ENCODE measurements at places on chromosomes 3 and 15.
A peak's percentile ranks its signal among the peaks of the same experiment; 100 is the strongest.

- DNase-seq = no peak
Observed at GRCh38 chr3:192011137-192011536, 550.2 kb downstream of the PYDC2 start.

GRCh38 chr3:40961104-40961857 lies 238.0 kb upstream of the CTNNB1 start:
- DNase-seq = no peak

DNA sequence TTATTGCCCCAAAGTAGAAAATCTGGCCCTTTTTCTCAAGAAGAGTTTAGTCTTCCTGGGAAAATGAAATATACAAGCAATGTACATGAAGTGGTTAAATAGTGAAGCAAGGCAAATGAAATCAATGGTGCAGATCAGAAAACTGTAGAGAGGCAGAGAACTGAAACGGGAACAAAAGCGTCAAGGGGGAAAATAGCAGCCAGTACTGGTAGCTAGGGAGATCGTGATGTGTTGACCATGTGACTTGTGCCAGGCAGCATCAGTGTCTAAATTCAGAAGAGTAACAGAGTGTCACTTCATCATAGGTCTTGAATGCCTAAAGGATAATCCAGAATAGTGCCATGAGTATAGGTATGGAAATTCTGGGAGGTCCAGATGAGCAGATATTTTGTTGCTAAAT lies 163.1 kb downstream of the CHL1 start:
- no peak for DNase-seq

DNA sequence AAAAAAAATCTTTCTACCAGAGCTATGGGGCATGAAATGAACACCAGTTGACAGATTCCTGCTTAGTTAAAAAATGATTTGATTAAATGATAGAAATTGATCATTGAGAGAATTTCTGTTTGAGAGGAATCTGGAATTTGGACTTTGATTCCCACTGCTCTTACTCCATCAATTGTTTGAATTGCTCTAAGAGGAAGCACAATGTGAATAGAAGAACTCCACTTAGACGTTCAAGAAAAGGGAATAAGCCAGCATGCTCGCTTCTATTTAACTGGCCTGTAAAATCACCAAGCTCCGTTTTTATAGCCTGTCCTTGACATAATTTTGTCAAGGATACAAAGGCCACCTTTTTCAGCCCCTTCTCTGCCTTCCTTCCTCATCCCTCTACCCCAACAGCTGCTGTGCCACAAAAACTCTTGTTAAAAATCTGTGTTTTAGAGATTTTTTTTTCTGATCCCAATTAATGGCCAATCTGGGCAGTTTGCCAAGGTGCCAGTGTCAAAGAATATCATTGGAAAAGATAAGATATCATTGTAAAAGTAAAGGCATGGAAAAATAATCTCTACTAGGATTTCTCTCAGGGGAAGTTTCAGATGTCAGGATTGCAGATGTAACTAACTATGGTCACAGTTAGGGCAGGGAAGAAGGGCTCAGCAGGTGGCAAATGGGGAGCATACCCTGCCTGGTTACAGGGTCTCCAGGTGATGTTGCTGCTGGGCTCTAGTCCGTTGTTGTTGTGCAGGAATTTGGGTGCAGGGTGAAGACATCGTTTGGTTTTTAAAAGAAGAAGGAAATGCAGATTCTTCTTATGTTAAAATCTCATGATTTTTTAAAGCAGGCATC lies 301.8 kb upstream of the PDZRN3 start:
- DNase-seq = no peak

DNA sequence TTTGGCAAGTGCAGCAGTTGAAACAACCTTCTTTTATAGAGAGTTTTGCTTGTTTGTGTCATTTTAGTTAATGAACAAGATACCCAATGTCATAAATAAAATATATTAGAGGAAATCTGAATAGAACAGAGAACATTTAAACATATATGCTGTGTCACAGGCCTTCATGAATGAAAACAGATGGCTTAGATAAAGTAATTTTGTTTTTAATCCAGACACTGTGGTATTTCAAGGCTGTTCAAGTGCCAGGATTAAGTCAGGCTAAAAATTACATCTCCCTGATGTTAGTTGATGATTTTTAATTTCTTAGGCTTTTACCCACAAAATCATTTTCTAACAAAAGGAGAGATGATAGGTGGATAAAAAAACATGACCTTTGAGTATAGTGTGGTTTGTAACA lies 4.9 kb upstream of the ACKR4 start:
- no peak for DNase-seq

- DNase-seq = peak; percentile 64
Observed at GRCh38 chr3:11624161-11624560, 19.6 kb downstream of the VGLL4 start.

GRCh38 chr3:63231643-63232042 lies 46.5 kb upstream of the SYNPR start:
- no peak for DNase-seq

GRCh38 chr3:196868297-196868661 lies 559 bp downstream of the SENP5 start:
- no peak for DNase-seq

DNA sequence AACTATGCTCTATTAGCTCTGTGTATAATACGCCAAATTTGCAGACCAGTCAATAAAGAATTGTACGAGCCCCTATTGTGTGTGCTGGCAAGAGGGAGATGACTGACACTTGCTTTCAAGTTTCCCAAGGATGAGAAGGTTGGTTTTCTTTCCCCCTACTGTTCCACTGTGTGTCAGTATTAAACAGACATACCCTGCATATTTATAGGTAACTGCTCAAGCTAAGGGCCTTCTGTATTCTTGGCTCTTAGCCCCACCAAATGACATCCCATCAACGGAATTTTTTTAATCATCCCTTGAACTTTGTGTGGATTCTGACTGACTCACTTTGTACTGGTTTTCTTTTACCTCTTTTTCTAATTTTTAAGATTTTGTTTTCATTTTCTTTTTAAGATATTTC lies 60.6 kb upstream of the GYG1 start:
- DNase-seq = no peak

GRCh38 chr3:96776818-96777217 lies 37.6 kb upstream of the EPHA6 start:
- no peak for DNase-seq

DNA sequence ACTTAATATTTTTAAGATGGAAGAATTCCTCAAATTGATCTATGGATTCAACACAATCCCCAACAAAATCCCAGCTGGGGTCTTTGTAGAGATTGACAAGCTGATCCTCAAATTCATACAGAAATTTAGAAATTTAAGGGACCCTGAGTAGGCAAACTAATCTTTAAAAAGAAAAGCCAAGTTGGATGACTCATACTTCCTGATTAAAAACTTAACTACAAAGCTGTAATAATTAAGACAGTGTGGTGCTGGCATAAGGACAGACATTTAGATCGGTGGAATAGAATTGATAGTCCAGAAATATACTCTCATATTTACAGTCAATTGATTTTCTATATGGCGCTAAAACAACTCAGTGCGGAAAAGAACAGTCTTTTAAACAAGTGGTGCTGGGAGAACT lies 11.6 kb downstream of the FAM162A start:
- no peak for DNase-seq

GRCh38 chr3:169311381-169311780 lies 352.1 kb downstream of the MECOM start:
- no peak for DNase-seq

GRCh38 chr15:99098426-99098825 lies 6.5 kb upstream of the SYNM start:
- no peak for DNase-seq

- no peak for DNase-seq
Observed at GRCh38 chr15:46489276-46489675, 854.4 kb downstream of the SQOR start.

GRCh38 chr3:13689373-13690260 lies 140.7 kb downstream of the FBLN2 start:
- DNase-seq = no peak

DNA sequence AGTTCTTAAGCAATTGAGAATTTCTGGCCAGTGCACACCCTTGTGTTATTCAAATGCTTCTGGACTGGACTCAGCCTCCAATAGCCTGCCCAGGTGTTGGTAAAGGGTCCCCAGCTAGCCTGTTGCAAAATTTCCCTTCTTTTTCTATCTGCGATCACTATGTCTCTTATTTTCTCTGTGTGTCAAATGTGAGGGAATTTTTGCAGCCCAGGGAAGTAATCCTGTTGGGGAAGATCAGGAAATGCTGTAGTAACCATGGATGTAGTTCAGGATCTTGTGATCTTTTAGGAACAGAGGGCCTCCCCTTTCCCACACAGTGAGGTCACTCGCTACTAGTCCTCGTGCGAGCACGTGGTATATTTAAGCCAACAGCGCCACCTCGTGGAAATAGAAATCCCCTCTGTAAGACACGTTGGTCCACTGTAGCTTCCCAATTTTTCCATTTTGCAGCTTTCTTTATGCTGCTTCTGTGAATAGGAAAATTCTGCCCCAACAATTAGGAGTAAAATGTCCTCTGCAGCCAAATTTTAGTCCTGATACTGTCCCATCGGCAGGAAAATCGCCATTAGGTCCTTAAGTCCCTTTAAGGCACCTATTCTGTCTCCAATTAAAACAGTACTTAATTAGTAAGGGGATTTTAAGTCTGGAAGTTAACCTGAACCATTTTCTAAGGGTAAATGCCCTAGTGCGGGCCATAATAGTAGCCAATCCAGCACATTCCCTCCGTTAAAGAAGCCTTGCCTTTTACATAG lies 4.0 kb upstream of the SMCO1 start:
- peak; percentile 50 for DNase-seq

GRCh38 chr15:81111510-81112470 lies 22.3 kb upstream of the CFAP161 start:
- no peak for DNase-seq

- no peak for DNase-seq
Observed at GRCh38 chr15:60572541-60573421, 93.8 kb upstream of the ICE2 start.

- no peak for DNase-seq
Observed at GRCh38 chr15:68383161-68384074, 48.5 kb downstream of the ITGA11 start.

DNA sequence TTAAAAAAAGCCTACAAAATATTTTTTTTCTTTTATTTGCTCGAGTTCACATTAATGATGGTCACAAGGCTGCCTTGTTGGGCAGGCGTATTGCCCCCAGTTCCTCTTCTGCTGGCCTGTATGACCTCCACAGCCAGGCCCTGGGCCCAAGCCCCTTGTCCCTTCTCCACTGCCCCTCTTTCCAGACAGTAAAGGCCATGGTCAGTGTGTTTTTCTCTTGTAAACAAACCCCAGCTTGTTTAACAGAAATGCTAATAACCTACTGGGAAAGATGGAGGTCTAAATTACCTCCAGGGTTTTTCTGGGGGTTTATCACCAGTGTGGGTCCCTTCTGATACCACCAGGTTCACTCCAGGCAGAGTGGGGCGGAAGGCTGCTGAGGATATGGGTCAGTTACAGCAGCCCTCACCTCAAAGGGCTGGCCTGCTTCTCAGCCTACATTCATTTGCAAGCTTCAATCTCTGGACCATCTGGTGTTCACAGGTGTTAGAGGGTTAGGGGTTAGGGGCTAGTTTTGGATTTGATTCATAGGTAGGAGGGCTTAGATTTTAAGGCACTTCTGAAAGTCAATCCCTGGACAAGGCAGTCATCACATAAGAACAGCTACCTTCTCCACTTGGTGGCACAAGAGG lies 2.0 kb upstream of the MANF start:
- no peak for DNase-seq

DNA sequence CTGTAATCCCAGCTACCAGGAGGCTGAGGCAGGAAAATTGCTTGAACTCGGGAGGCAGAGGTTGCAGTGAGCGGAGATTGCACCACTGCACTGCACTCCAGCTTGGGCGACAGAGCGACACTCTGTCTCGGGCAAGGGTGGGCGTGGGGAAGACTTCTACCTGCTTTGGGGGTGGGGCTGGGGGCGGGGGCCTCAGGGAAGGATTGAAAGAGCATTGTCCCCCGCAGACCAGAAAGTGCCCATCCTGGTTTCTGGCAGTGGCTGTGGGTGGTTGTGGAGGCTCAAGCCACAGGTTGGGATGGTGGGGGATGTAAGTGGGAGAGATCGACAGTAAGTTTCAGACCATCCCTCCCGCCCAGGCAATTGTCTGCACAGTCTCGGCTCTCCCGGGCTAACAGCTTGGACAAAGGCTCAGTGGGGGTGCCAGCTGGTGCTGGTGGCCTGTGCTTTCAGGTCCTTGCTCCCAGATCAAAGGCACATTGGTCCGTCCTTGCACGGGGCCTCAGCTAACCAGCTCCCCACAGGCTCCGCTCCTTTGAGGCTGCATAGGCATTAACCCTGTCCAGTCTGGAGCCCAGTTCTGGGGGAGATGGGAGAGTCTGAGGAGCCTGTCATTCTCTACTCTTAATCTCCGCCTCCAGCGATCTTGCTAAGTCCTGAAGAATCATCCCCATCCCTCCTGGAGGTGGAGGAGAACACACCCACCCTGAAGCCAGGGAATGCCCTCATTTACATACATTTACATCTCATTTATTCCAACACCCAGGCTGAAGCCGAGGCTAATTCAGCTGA lies 8.6 kb downstream of the SCN5A start:
- DNase-seq = no peak

DNA sequence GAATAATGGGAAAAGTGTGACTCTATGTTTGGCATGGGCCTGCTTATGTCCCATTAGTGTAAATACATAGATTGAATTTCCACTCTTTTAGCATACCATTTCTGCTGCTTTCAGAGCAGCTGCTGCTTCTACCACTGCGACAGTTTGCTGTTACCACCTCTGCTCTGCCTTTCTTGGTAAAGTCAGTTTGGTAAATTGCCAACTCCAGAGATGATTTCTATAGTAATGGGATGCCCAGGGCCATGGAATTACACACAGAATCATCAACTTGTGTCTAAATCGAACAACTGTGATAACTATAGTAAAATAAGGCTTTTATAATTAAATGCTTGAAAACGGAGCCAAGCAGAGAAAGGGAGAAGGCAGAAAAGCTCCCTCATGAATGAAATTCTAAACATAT lies 168.4 kb upstream of the VEPH1 start:
- no peak for DNase-seq

DNA sequence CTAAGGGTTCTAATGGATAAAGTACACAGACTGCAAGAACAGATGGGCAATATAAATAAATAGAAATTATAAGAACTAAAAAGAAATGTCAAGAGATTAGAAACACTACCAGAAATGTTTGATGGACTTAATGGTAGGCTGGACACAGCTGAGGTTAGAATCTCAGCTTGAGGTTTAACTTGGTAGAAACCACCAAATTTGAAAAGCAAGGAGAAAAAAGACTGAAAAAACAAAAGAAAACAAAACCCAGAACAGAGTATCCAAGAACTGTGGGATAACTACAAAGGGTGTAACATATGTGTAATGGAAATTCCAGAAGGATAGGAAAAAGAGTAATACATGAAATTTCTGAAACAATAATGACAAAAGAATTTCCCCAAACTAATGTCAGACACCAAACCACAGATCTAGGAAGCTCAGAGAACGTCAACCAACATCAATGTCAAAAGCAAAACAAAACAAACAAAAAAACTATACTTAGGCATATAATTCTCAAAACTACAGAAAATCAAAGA lies 35.0 kb downstream of the RFX7 start:
- no peak for DNase-seq

DNA sequence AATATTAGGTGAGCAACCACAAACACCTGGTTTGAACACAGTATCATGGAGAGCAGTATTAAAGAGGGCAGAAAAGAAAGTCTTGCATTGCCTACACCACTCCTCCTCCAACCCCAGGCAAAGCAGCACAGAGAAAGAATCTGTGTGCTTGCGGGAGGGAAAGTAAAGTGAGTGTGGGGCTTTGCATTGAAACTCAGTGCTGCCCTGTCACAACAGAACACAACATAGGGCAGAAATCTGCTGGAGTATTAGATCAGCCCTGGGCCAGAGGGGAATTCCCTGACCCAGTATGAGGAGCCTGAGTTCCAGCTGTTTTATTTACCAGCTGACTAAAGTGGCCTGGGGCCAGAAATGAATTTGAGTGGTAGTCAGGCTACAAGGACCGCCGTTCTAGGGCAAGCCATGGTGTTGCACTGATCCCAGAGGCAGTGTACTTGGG lies 75.5 kb downstream of the SPATA16 start:
- no peak for DNase-seq
